ENCODE measurements at places on chromosomes 3 and 15. TPM values are rescaled to one million over a fixed set of nuclear protein-coding genes. Genes with fewer than 3 reads are reported as not detected.

DCBLD2 gene
- 65.5 TPM for polyA plus RNA-seq

ACVR2B gene
- 20.7 TPM for polyA plus RNA-seq

SEMA3G gene
- polyA plus RNA-seq, result 32.7 TPM

CACNA1D gene
- 17.5 TPM for polyA plus RNA-seq

LRRC49 gene
- 15.3 TPM for polyA plus RNA-seq

GRCh38 chr15:70094690-70095311 is 2.9 kb downstream of the TLE3 start:
- no peak for DNase-seq

GRCh38 chr3:157872902-157873301 is 233.3 kb downstream of the SHOX2 start:
- DNase-seq, result no peak

- no peak for DNase-seq
Measured at GRCh38 chr3:195239121-195239520, 31.8 kb downstream of the XXYLT1 start.

DNA sequence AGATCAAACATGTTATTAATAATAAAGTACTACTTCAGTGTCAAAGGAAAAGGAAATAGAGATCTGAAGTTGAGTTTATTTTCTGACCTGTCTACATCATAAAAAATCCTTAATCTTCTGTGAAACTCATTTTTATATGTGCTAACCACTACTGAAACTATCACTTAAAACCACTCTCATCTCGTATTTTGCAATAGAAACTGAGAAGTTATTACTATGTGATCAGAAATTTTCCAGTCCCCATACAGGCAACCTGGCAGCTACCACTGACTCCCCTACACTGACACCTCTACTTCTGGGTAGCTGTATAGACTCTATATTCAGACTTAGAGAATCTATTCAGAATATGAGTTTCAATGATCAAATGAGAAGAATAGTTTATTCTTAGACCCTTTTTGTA is 8.3 kb downstream of the HDGFL3 start:
- no peak for DNase-seq

DNA sequence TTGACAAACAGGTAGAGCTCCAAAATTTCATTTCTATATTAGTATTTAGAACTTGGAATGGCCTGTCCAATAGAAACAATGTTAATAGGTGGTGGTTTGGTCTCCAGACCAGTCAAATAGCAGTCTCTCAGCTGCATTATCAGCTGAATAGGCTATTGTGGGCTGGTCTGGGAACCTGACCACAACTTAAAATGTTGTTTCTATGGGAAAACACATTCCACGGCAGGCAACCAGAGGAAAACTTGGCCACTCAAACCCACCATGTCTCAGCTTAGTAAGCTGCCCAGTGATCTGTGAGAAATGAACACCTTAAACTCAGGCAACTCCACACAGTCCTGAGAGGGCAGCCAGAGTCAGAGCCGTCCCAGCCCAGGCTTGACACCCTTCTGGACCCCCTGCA is 20.4 kb downstream of the FBN1 start:
- DNase-seq, result no peak

- no peak for DNase-seq
Measured at GRCh38 chr3:114758831-114759699, 388.0 kb downstream of the ZBTB20 start.
